ENCODE measurements at places on chromosomes 4 and X.

DNA sequence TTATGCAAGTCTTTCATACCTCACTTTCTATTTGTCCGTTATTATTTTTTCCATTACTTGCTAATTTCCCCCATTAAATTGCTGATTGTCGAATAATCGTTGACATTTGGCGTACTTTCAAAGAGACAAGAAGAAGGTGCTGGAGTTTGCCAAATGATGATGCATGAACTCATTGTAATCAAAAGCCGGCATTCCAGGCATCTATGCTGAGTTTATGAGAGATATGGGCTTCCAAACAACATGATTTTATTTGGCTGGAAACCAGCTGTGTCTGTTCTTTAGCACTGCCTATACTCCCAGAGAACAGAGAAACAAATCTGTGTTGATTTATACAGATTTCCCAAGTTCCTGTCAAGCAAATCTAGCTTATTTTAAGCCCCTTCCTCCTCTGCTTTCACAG, 80.8 kb upstream of the RPS6KA3 start:
- DNase-seq, result peak; percentile 52

- DNase-seq, result peak; percentile 89
Observed at GRCh38 chr4:38078590-38079421, 118.6 kb downstream of the PTTG2 start.

- DNase-seq, result no peak
Observed at GRCh38 chrX:151175283-151176062, 911 bp upstream of the GPR50 start.

DNA sequence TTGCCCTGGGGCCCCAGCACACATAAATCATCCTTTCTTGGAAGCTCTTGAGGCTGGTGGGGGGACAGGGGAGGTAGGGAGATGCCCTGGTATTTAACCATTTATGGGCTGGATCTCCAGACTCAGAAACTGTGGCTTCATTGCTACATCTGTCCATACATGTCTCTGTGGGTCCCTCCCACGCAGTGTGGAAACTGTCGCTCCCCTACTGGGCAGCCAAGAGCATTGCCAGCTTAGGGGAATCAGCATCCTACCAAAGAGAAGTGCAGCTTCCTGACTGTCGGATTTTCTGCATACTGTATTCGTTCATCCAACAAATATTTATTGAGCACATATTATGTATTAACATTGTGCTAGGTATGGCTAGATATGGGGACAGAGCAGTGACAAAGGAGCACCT, 3.7 kb downstream of the GRIPAP1 start:
- DNase-seq, result peak; percentile 5

DNA sequence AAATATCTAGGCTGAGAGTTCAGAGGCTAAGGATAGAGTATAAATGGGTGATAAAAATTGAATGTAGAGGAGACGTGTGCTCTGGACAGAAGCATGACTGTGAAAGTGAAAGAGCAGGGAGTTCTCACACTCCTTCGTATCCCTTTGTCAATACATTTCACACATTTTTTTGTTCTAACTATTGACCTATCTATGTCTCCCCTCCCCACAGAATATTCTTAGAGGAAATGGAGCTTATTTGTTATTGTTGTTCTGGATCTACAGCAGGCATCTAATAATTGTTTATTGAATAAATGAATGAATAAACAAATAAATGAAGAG, 57.6 kb downstream of the ENPEP start:
- DNase-seq, result peak; percentile 24

DNA sequence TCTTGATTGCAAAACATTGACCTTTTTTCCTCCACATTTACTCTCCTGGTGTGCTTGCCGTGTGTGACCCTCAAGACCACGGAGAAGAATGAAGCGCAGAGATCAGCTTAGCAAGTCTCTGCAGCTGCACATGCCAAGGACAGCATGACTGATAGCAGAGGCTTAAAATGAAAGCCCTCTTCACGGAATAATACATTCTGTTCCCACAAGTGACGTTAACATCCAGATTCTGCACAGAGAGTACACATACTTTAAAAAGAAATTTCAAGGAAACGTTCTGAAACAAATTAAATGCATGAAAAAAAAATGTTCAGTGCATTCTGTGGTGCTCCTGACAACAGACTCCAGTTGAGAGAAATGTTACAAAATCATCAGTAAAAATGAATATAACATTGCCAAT, 60.9 kb downstream of the SLC7A11 start:
- DNase-seq, result peak; percentile 75

DNA sequence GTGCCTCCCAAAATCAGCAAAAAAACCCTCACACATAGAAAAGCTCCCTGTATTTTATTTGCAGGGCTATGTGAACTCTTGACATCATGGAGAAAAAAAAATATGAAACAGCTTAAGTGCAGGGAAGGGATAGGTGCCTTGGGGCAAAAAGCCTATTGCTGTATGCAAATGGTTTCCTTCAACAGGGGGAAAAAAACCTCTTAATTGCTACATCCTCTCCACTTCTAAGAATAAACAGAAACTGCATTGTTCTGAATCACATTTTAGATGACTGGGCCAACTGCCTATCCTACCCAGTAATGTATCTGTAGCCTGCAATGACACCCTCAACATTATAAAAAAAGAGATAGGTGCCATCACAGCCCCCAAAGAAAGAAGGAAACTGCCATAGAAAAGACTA, 229.4 kb upstream of the GALNTL6 start:
- DNase-seq, result no peak

- DNase-seq, result no peak
Observed at GRCh38 chr4:164779080-164779479, 25.1 kb downstream of the SMIM31 start.

GRCh38 chr4:157791236-157791635, 381.6 kb downstream of the GASK1B start:
- no peak for DNase-seq

GRCh38 chr4:37758226-37758625, 68.3 kb upstream of the PGM2 start:
- DNase-seq, result peak; percentile 98

GRCh38 chrX:45935408-45935807, 609.8 kb downstream of the ZNF674 start:
- DNase-seq, result no peak
